ENCODE measurements at places on chromosomes 3 and 15. TPM values are rescaled to one million over a fixed set of nuclear protein-coding genes. Genes with fewer than 3 reads are reported as not detected.

Gene SEMA5B
- total RNA-seq = not detected

DNA sequence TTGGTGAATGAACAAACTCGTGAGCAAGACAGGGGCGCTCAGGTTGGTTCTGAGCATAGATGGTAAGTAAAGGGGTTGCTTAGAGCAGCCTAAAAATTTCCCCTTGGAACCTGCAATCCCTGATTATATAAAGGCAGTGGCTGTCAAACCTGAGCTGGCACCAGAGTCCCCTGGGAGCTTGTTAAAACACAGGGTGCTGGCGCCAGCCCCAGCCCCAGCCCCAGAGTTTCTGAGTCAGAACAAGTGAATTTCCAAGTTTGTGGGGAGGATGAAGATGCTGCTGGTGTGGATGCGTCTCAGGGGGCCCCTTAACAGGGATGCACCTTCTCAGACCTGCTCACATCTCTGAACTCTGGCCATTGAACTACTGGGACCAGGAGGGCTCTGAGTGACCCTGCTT lies 48.2 kb downstream of the FEM1B start:
- no peak for DNase-seq

DNA sequence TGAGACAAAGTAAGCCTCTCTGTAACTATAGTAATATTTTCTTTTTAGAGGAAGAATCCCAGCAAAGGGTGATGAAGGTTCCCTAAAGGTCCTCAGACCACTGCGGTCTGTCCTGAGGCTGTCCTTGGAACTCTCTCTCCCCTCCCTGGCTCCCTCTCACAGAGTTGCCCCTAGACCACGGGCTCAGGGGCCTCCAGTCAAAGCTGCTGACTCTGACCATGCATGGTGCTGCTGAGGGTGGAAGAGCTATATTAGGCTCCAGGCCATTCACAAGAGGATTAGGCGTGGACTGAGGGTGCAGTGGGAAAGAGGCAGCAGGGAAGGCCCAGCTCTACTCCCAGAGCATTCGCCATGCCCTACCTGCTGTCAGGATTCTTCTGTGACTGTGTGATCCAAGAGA lies 14.6 kb downstream of the CAPN3 start:
- no peak for DNase-seq

DNA sequence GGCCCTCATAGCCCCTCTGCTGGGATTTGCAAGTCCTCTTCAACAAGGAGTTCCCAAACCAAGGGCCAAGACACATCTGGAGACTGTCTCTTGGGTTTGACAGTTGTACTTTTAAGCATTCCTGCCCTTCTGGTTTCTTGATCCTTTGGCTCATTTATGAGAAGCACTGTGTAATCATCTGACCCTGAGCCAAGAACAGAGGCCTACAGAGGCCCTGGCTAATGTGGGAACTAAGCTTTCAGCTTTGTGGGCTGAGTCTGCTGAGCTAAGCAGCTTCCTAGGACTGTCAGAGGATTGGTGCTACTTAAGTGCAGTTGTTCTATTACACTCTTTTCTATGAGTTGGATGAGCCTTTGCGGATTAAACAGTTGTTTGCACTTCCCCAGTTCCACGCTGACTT lies 178.3 kb downstream of the KBTBD8 start:
- no peak for DNase-seq

- DNase-seq = no peak
These were observed 1070.4 kb downstream of the ROBO1 start for GRCh38 chr3:78697426-78697825.

DNA sequence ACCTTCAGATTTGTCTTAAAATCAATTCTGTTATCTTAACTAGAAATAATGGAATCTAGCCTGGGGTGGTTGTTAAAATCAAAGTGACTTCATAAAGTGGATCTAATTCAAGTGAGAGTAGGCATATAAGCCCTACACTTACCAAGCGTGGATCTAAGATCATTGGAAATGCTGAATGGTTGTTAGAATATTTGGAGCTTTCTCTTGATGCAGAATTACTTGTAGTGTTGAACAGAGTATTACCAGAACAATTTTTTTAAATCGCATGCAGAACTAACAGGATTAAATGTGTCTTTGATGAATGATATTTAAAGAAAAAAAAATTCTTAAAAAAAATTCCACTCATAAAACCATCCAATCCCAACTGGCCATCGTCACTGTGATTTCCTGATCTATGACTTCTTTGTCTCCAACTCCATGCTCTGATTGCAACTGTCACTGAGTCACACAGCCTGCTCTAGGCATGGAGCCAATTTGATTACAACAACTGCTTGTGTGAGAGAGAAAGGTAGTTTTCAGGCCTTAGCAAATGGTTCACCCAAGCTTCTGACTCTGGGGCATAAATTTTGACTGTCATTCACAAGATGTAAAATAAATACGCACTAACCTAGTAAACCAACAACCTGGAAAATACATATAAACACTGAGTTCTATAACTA lies 25.9 kb upstream of the SPRED1 start:
- DNase-seq = no peak

DNA sequence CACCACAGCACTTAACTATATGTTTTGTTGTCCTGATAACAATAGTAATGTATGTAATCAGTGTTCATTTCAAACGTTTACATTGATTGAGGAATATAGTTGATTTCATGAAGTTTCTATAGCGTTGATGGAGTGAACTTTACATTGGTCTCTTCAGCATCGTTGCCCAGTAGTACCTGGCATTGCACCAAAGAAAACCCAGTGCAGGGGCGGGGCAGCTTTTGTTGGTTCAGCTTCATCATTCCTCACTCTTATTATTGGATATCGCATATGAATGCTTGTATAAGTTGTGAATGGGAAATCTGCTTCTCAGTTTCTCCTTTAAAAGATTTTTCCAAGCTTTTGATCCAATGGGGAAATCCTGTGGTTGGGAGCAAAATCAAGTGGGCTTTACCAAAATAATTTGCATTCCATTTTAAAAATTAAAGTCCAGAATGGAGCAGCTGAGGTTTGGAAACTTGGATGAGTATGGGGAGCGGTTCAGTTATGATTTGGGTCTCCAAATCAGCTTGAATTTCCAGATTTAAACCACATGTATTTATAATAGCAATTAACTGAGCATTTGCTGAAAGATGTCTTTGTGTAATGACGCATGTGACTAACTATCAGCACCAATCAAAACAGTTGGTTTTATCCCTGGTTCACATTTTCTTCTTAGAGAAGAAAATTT lies 213.7 kb downstream of the ALCAM start:
- DNase-seq = no peak

DNA sequence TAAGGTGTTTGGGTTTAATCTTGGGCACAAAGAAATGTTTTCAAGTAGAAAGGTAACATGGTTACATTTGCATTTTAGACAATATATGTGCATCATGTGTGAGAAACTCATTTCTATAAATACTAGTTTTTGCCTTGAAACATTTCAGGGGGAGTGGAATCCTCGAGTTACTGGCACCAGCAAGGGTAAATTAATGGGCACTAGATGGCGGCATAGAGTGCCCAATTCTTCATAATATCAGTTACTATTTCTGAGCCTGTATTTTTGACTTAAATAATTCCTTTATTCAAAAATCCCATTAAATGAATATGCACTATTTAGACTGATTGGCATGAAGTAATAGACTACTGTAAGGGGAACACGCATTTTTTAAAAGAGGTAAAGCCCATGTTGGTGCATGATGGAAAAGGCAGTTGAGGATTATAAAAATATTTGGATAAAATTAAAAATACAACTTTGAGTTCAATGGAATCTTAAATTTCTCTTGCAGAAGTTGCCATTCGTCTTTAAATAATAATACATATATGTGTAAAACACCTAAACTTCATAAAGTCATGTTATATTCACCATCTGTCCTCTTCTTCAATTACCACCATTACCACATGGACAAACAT lies 106.3 kb downstream of the ZBTB20 start:
- peak; percentile 83 for DNase-seq
